ENCODE measurements at places on chromosomes 16 and 17.

DNA sequence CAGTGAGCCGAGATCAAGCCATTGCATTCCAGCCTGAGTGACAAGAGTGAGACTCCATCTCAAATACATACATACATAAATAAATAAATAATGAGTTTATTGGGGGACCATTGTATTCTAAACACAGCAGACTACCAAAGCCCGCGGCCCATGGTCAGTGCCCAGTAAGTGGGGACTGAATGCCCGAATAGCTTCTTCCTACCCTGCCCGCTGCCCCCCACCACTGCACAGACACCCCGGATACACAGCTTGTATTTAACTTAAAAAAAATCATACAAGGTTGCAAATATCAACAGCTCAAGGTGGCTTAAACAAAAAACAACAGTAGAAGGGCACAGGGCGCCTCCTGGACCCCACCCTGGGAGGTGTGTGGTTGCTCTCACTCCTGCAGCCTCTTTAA, 22.6 kb upstream of the TLK2 start:
- DNase-seq: no peak

GRCh38 chr16:72174726-72175125, 2.8 kb upstream of the PMFBP1 start:
- DNase-seq: no peak

- DNase-seq: no peak
Measured at GRCh38 chr17:34755371-34755770, 176.0 kb downstream of the TMEM132E start.

GRCh38 chr16:84876873-84877606, 57.3 kb downstream of the CRISPLD2 start:
- no peak for DNase-seq

- DNase-seq: no peak
Measured at GRCh38 chr17:4786516-4786915, 352 bp upstream of the VMO1 start.

DNA sequence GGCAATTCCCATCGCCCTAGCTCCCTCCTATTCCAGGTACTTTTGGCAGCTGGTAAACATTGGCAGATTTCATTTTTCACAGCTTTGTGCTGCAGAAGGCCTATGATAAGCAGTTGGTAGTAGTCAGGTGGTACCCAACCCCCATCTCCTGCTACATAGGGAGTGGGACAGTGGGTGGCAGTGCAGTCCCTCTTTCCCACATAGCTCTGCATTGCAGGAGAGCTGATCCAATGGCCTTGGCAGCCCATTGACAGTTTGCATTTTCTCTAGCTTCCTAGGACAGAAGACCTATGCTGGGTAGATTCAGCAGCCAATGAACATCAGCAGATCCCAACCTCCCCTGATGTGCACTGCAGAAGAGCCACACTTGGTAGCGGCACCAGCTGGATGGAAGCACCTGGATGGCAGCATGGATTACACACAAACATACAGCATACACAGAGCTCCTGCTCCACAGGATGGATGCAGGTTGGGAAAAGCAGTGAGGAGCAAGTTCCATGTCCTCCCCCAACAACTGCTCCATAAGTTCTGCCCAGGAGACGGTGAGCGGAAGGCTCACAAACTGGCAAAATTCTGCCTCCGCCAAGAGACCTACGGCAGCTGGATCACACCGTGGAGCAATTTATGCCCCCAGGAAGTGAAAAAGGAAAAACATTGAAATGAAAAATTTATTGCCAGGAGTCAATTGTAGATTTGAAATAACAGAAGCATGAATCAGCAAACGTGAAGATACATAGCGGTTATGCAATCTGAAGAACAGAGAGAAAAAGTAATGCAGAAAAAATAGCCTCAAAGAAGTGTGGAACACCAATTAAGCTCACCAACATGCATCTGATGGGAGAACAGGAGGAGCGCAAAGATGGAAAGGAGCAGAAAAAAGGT, 95.7 kb downstream of the CACNG1 start:
- DNase-seq: no peak

GRCh38 chr17:40903129-40903847, 18.2 kb upstream of the KRT20 start:
- DNase-seq: no peak

- DNase-seq: no peak
Measured at GRCh38 chr17:861364-861763, 79.2 kb downstream of the MRM3 start.

- DNase-seq: no peak
Measured at GRCh38 chr17:13085578-13085977, 67.8 kb upstream of the ELAC2 start.

- no peak for DNase-seq
Measured at GRCh38 chr17:30831257-30831656, 509 bp upstream of the ATAD5 start.

DNA sequence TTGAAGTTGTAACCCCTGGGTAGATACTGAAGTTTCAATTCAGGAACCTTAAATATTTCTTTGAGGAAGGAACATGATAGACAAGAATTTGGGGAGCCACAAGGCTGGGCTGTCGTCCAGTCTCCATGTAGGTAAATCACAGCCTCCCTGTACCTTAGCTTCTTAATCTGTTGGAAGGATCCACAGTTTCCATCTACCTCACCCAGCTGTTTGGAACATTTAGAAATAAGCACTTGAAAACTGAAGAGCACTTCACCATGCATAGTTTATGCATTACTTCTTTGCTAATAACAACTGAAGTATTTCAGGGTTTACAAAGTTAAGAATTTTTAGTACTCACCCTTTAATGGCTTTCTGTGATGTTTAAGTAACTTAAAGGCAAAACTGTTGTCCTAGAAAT, 17.2 kb downstream of the TXNDC11 start:
- no peak for DNase-seq

DNA sequence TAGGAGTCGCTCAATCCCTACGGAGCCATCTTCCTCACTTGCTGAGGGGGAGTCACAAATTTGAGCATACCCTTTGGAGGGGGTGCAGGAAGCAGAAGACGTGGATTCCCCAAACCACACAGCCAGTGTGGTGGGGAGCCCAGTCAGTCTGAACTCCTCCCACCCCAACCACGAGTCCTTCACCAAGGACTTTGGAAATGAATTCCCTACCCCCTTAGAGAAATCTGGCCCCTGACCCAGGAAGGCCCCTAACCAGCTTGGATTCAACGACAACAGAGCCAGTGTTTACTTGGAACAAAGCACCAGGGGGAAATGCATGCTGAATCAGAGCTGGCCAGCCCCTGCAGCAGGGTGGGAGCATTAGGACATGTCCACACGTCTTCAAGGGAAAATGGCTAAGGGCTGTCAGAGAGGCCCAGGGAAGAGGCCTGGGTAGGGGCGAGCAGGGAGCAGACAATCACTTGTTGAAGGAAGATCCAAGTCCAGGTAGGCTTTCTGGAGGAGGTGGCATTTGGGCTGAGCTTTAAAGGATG, 5.5 kb upstream of the TMEM92 start:
- DNase-seq: no peak

- DNase-seq: no peak
Measured at GRCh38 chr17:5122586-5123342, 6.9 kb downstream of the USP6 start.

DNA sequence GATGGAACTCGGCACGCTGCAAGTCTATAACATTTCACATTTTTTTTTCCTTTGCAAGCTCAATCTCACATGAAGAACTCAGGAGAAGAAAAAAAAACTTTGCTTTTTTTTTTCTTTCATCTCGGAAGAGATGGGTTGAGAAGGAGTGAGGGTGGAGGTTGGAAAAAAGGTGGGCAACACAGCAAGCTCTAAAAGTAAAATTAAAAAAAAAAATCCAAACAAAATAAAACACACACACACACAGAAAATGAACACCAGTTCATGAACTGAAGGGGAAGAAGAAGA, 2.5 kb downstream of the MAF start:
- no peak for DNase-seq

GRCh38 chr16:10121491-10121890, 60.7 kb downstream of the GRIN2A start:
- DNase-seq: no peak

GRCh38 chr17:61232871-61233270, 166.8 kb upstream of the TBX2 start:
- no peak for DNase-seq

Measured in AG04450 (cell line).